Activated effector memory CD4-positive, alpha-beta T cell treated with anti-CD3 and anti-CD28 coated beads, Interleukin-2, amount 50 U/mL, for 16 hours (primary cell): ENCODE measurements at places on chromosomes 1 and 21.

DNA sequence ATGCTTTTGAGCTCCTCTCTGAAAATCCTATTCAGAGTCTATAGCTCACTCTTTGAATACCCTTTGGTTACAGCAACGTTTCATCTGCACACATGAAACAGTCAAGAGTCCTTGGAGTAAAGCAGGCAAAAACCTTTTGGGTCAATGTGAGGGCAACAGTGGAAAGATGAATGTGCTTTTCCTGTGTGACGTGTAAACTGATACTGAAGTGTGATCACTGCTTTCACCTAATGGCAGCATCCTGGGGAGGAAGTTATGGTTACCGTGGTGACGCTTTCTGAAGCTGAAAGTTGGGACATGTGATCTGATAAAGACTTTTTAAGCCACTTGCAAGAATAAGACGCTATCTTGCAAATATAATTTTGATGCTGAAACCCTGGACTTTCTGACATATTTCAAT lies 160.0 kb downstream of the SEC16B start:
- no peak for DNase-seq

DNA sequence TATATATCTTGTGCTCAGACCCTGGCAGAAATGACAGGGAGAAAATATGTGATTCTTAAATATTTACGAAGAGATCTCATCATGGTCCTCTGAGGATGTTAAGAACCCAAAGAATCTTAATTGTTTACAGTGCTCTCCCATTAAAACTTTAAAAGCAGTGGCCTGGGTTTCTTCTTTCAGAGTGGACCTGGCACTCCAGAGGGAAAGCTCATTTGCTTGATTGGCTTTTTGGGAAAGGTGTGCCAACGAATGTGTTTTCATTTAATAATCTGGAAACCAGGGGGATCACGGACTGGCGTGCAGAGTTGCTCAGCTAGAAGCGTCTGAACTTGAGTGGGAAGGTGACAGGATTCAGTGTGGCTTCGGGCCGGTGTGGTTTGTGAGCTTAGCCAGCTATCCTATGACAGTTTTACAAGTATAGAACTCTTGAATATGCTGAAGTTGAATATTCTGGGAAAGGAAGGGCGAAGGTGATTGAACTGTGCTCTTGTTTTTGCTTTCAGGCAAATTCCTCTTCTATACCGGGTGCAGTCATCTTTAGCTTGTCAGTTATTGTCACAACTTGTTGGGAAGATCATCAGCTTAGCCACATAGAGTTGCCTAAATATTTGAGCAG lies 154.8 kb downstream of the C1orf21 start:
- no peak for DNase-seq

GRCh38 chr21:36879827-36880226 lies 86.6 kb downstream of the HLCS start:
- DNase-seq: no peak

- no peak for DNase-seq
Observed at GRCh38 chr1:231500666-231501065, 27.8 kb upstream of the TSNAX start.

DNA sequence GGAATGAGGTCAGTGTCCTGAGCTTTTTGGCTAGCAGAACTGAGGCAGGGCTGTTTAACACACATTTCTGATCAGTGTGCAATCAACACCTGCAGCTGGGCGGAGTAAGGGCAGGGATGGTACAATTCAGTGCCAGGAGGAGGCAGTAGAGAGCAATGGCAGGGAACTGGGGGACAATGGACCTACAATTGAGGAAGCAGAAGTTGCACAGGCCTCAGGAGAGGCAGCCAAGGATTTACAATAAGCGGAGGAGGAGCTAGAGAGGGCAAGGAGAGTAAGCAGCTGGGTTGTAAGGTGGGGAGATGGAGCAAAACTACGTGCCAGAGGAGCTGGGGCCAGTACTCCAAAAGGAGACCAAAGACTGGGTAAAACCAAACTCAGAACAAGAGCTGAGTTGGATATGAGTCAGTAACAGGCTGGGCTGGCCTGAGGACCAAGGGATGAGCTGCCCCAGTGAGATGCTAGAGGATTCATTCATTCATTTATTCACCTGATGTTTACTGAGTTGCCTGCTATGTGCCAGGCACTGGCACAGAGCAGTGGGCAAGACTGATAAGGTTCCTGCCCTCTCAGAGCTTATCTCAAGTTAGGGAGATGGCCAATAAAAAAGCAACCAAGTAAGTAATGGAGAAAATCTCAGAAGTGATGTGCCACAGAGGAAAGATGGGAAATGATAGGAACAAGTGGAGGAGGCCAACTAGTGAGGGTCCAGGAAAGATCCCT lies 10.4 kb upstream of the GALE start:
- DNase-seq: peak; percentile 77

DNA sequence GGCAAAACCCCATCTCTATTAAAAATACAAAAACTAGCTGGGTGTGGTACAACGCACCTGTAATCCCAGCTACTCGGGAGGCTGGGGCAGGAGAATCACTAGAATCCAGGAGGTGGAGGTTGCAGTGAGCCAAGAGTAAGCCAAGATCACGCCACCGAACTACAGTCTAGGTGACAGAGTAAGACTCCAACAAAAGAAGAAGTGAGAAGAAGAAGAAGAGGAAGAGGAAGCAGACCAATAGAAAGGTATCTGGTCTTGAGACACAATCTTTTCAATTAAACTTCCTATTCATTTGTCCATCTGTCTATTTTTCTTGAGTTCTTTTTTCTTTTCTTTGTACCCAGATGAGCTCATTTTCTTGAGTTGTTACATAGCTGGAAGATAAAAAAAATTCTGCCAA lies 55.7 kb upstream of the ACADM start:
- DNase-seq: no peak

- no peak for DNase-seq
Observed at GRCh38 chr1:76021846-76022245, 52.7 kb upstream of the ST6GALNAC3 start.
